ENCODE measurements at places on chromosomes 2 and 18.

- no peak for DNase-seq
Observed at GRCh38 chr18:7657050-7657449, 89.9 kb downstream of the PTPRM start.

- DNase-seq: no peak
Observed at GRCh38 chr2:209834767-209835166, 63.1 kb downstream of the UNC80 start.

- DNase-seq: no peak
Observed at GRCh38 chr18:59268721-59269562, 4.3 kb downstream of the RAX start.

GRCh38 chr18:75418293-75419005 is 9.1 kb downstream of the SMIM21 start:
- DNase-seq: no peak

GRCh38 chr2:126802774-126803433 is 95.8 kb upstream of the TEX51 start:
- no peak for DNase-seq

GRCh38 chr2:241248289-241248688 is 59.8 kb downstream of the ANO7 start:
- DNase-seq: no peak

GRCh38 chr2:161947836-161948235 is 126.2 kb downstream of the DPP4 start:
- DNase-seq: no peak

GRCh38 chr2:8564475-8564874 is 117.4 kb upstream of the ID2 start:
- no peak for DNase-seq

DNA sequence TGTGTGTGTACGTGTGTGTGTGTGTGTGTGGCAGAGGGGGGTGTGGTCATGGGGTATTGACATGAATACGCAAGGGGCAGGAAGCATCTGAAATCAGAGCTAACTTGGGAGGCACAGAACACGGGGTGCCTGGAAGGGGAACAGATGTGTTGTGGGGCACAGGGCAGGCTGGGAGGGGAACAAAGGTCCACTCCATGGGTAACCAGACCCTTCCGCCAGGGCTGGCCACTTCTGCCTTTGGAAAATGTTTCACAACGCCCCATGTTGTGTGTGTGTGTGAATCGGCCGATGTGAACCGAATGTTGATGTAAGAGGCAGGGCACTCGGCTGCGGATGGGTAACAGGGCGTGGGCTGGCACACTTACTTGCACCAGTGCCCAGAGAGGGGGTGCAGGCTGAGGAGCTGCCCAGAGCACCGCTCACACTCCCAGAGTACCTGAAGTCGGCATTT is at the start of gene SLC11A1:
SLC11A1 (plus strand) TSS at position 358 of the 451 bp plus-strand sequence. CDS start 96 bp downstream, outside the sequence.
- no peak for DNase-seq

GRCh38 chr18:34880882-34881834 is 160.1 kb upstream of the MAPRE2 start:
- DNase-seq: no peak

DNA sequence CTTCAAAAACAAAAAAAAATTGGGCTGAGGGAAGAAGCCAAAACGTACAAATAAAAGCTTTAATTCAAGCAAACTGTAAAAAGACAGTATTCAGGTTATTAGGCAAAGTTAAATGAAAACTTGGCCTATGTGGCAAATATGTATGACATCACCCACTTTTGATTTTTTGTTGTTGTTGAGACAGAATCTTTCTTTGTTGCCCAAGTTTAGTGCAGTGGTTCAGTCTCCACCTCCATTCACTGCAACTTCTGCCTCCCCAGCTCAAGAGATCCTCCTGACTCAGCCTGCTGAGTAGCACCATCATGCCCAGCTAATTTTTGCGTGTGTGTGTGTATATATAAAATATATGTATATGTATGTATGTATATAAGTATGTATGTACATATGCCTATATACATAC is 440.4 kb upstream of the NRXN1 start:
- no peak for DNase-seq

GRCh38 chr2:50950996-50951395 is 80.9 kb downstream of the NRXN1 start:
- no peak for DNase-seq

DNA sequence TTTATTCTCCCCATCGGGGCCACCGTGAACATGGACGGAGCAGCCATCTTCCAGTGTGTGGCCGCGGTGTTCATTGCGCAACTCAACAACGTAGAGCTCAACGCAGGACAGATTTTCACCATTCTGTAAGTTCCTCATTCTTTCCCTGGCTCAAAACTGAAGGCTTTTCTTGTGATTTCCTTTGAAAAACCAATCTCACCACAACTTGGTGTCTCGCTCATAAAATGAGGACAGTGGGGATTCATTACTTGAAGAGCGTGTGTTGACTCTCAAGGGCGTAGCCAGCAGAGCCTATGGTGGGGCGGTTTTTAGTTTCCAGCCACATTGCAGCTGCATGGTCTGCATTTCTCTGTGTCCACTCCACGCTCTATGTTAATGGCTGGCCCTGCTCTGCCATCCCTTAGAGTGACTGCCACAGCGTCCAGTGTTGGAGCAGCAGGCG is 29.0 kb downstream of the SLC1A4 start:
- no peak for DNase-seq

DNA sequence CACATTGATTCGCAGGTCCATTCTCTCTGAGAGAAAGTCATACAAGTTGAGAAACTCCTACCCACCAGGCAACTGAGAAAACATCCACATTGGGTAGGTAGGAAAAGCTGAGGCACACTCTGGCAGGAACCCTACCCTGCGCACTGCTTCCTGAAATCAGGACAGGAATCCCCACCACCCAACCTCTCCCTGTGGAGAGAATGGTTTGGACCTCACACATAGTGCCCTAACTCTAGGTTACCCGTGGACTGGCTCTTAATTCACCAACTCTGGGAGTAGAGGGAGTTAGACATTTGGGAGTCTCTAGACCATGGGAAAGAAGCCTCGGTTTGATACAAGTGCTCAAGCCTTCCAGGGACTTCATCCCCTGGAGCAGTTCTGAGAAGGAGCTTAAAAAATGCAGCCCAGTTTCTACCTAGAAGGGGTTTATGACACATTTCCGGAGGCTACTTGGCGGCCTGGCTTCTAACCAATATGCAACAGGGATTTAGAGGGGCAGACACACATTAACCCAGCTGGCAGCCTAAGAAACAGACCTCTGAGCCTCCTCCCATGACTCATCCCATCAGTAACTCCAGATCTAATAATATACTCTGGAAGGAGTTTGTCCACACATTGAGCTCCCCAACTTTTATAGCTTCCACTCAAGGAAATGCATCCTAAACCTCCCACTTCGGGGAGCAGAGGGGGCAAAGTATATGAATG is 136.7 kb downstream of the EML6 start:
- DNase-seq: no peak

GRCh38 chr18:3885209-3885792 is 435.3 kb downstream of the TGIF1 start:
- no peak for DNase-seq

DNA sequence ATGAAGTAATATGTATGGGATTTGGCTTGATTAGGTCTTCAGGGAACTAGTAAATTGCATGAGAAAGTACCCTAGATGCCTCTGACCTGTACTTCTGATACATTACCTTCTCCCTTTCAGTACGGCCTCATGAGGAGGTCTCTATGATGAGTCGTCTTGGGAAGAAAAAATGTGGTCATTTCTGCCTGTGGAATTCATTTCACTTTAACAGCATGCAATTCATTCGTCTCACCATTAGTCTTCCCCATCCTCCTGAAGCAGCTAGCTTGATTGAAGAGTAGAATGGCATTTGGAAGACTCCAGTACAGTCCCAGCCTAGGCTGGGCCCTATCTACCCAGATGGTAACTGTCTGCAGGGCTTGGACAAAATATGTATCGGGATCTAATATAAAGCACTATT is 52.2 kb downstream of the TMX3 start:
- DNase-seq: no peak

GRCh38 chr18:75410611-75411010 is 16.9 kb downstream of the SMIM21 start:
- DNase-seq: no peak

GRCh38 chr2:227745594-227745993 is at the start of gene SCYGR8:
Gene SCYGR8, plus strand, starts transcription at chr2:227745894. Its CDS starts 0 bp downstream, at chr2:227745894.
- DNase-seq: no peak

DNA sequence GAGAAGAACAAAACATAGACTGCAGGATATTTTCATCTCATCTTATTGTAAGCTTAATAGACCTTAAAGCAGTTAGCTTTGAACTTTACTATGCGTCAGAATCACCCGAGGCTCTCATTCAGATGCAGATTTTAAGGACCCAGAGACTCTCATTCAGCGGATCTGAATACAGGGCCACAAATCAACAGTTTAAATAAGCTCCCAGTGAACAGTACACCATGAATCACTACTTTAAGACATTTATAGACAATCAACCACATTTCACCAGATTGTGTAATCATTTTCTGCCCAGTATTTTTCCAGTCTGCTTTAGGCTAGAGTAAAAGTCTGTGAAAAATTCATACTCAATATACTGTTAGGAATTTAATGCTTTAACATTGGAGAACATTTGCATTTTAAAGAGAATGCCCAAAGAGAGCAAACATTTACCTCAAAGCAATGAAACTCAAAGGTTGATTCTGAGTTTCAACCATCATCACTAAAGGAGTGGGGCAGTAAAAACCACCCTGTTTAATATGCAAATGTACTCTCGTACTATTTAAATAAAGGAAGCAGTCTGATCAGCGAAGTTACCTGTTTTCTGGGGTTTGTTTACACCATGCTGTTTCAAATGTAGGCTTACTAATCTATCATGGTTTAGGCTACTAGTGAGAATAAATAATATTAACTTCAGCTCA is 11.0 kb upstream of the ALPK2 start:
- peak; percentile 91 for DNase-seq

DNA sequence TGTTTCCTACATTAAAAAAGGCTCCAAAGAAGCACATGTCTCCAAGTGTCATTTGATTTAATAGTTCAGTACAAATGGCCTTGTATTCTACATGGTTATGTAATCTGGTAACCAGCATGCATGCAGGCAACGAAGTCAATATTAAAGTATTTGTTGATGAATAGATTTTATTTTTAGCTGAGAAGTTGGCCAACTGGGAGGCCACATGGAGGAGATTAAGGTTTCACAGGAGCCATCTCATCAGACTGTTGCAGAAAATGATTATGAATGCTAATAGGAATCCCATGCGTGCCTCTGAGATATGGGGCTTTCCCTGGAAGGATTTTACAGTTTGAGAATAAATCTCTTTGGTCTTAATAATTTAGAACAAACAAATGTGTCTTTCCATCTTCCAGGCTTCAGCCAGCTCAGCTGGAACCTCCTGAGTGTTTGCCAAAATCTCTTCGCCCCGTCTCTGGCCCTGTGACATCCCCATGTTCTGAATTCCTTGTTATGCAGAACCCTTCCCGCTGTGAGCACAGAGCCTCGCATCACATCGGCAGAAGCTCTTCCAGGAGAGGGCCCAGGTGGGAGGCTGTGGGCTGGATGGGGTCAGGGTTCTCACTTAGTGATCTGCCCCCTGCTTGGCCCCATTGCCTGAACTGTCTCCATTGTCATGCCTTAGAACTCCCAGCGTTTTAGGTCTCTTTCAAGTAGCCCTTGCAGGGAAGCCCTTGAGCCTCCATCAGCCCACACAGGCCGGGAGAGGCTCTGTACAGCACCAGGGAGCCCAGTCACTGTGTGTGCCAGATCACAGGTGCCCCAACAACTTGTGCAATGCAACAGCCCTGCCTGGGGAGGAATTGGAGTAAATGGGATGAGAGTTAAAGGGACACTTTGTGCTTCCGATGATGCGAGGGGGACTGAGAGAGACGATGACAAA is 190.5 kb upstream of the TWIST2 start:
- no peak for DNase-seq

DNA sequence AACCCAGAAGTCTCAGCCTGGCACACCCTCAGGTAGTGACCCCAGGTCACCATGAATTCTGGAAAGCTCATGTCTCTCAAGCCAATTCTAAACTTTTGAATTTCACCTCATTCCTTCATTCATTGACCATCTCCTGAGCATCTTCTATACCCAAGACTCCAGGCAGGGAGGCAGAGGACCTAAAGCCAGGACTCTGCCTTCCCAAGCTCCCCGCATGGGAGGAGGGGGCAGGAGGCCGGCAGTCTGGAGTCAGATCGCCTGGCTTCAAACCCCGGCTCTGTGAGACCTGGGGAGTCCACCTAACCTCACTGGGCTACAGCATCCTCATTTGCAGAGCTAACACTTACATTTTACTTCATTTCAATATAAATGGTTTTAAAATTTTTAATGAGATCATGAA is 59.0 kb downstream of the SMAD7 start:
- DNase-seq: no peak

DNA sequence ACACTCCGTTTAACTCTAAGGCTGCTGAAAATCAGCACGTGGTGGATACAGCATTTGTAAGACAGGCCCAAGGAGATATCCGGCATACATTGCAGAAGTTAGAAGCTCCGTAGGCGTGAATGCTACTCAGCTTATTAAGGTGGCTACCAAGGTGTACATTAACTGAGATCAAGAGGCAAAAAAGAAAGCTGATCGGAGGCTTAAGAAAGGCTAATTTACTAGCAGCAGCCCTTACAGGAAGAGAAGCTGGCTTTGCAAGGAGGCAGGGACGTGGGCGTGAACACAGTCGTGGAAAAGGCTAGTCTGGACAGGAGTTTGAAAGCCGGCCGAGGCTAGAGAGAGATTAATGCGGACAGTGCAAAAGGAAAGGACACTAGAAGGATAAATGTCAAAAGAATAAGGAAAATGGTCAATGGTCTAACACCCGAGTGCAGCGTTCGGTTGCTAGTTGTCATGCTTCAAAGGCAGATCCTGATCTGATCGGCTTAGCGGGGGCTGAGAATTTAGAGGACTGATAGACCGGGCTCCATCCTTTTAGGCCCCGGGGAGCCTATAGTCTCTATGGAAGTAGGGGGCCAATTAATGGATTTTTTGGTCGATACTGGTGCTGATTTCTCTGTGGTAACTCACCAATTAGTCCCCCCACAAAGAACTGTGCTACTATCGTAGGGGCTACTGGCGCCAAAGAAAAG is 45.6 kb upstream of the SELENOI start:
- DNase-seq: no peak

GRCh38 chr18:10953672-10954071 is 195.7 kb downstream of the PIEZO2 start:
- peak; percentile 15 for DNase-seq

All from NCI-H526 treated with DMSO at 0.1 percent for 48 hours (cell line).